HCT116 (cell line): ENCODE measurements at places on chromosomes 13 and 19. TPM values are rescaled to one million over a fixed set of nuclear protein-coding genes. Genes with fewer than 3 reads are reported as not detected.

DNA sequence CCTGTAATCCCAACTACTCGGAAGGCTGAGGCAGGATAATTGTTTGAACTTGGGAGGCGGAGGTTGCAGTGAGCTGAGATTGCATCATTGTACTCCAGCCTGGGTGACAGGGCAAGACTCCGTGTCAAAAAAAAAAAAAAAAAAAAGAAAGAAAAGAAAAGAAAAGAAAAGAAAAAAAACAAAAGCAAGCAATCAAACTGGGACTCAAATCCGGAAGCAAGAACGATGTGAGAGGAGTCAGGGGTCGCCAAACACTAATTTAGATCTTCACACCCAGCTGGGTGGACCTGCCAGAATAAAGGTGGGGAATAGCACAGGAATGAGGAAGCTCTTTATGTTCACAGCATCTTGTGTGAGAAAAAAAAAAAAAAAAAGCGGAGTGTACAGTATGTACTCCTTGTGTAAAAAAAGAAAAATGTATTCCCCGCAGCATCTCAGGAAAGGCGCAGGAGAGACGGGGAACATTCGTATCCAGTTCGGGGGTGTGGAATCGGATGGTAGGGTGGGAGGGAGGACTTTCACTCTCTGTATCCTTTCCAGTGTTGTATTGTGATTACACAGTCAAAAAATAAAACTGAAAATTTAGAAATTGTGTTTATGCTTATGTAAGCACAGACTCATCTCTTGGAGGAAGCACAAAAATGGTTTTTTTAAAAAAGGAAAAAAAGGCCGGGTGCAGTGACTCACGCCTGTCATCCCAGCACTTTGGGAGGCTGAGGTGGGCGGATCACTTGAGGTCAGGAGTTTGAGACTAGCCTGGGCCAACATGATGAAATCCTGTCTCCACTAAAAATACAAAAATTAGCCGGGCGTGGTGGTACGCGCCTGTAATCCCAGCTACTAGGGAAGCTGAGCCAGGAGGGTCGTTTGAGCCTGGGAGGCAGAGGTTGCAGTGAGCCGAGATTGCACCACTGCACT lies 7.6 kb downstream of the DNAJB1 start:
- H3K36me3 ChIP-seq, result peaks cover 3% of the 10 kb centered on the region
- no peaks in the 10 kb centered on the region for H3K27me3 ChIP-seq

- peaks cover 64% of the 10 kb centered on the region for H3K4me1 ChIP-seq
- no peaks in the 10 kb centered on the region for H3K27me3 ChIP-seq
- DNase-seq, result no peak
- no peaks in the 10 kb centered on the region for H3K36me3 ChIP-seq
- H3K4me3 ChIP-seq, result peak overlapping the region; percentile 77
These were observed 2.6 kb upstream of the JUNB start for GRCh38 chr19:12788682-12789097.

- H3K4me3 ChIP-seq, result no peak overlapping the region
- no peaks in the 10 kb centered on the region for H3K4me1 ChIP-seq
- DNase-seq, result no peak
- no peak overlapping the region for H3K27ac ChIP-seq
- no peaks in the 10 kb centered on the region for H3K36me3 ChIP-seq
- peaks cover 8% of the 10 kb centered on the region; the same call in 1 of the 2 replicates for H3K27me3 ChIP-seq
These were observed 126.3 kb upstream of the SLC7A1 start for GRCh38 chr13:29721766-29722165.

MISP gene
- 38.2 TPM for total RNA-seq

FAM216B gene
- total RNA-seq, result not detected

DNA sequence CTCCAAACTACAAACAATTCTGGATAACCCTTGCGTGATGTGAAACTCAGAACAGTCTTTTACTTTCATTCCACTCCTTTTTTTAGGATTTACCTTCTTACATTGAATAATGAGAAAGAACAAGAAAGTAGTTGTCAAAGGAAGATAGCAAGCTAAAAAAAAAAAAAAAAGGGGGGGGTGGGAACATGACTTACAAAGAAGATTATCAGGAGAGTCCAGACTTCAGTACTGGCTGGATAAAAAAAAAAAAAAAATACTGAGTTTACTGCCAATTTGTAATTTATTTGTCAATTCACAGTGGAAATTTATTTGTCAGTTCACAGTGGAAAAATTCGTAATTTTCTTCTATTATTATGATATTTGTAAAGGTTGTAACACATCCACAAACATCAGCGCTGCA lies 792.4 kb upstream of the SLITRK5 start:
- H3K27ac ChIP-seq, result no peak overlapping the region
- H3K4me3 ChIP-seq, result no peak overlapping the region
- H3K27me3 ChIP-seq, result no peaks in the 10 kb centered on the region
- H3K4me1 ChIP-seq, result no peaks in the 10 kb centered on the region
- no peak for DNase-seq
- H3K36me3 ChIP-seq, result no peaks in the 10 kb centered on the region

GRCh38 chr13:63308549-63309165 lies 1893.0 kb upstream of the PCDH20 start:
- H3K4me3 ChIP-seq, result no peak overlapping the region
- H3K27ac ChIP-seq, result no peak overlapping the region
- H3K4me1 ChIP-seq, result no peaks in the 10 kb centered on the region
- no peak for DNase-seq
- H3K36me3 ChIP-seq, result no peaks in the 10 kb centered on the region

ZNF667 gene
- not detected for total RNA-seq

PRR12 gene
- 26.9 TPM for total RNA-seq

DNA sequence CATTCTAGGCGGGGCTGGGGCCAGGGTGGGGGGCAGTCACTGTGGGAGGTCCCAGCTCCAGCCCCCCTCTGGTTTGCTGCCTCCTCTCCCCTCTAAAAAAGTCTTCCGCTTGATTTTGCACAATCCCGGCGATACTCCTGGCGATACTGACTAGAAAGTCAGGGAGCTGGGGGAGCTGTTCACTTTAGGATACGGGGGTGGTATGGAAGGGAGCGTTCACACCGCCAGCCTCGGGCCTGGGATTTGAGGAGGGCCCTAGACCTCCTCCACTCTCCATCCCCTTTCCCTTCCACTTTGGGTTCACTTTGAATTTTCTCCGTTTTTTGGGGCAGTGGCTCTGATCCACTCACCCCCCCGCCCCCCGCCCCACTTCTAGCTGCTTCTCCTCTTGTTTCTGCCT lies 35.0 kb downstream of the KEAP1 start:
- peaks cover 11% of the 10 kb centered on the region for H3K36me3 ChIP-seq
- no peak for DNase-seq
- H3K27ac ChIP-seq, result no peak overlapping the region
- H3K4me1 ChIP-seq, result no peaks in the 10 kb centered on the region; the same call in 1 of the 2 replicates
